Progenitor cell of endocrine pancreas (in vitro differentiated cells): ENCODE measurements at places on chromosomes 2 and 18.

- DNase-seq: no peak
Measured at GRCh38 chr2:117071556-117072102, 742.9 kb upstream of the DDX18 start.

- no peak for DNase-seq
Measured at GRCh38 chr2:191994749-191995148, 147.9 kb upstream of the CAVIN2 start.

GRCh38 chr18:61982475-61982874, 89.7 kb upstream of the RNF152 start:
- no peak for DNase-seq

GRCh38 chr2:165827016-165827920, 33.2 kb upstream of the GALNT3 start:
- DNase-seq: no peak
